Placental epithelial cell (primary cell): ENCODE measurements at places on chromosomes 2 and 18. TPM values are rescaled to one million over a fixed set of nuclear protein-coding genes. Genes with fewer than 3 reads are reported as not detected.

The EPHA4 gene
- total RNA-seq, result 11.0 and 20.6 TPM in 2 replicates

The TUBA4B gene
- total RNA-seq, result not detected in 2 replicates

The PLCD4 gene
- total RNA-seq, result not detected in 2 replicates

The IAH1 gene
- total RNA-seq, result 44.7 and 65.2 TPM in 2 replicates

The AGXT gene
- not detected in 2 replicates for total RNA-seq

The COBLL1 gene
- 28.7 and 56.4 TPM in 2 replicates for total RNA-seq

The ANKRD30BL gene
- not detected in 2 replicates for total RNA-seq

The CCDC150 gene
- total RNA-seq, result 4.3 and 4.8 TPM in 2 replicates

The PIEZO2 gene
- total RNA-seq, result under 0.01 and 0.22 TPM in 2 replicates

The BZW1 gene
- 358 and 599 TPM in 2 replicates for total RNA-seq

The UGT1A6 gene
- total RNA-seq, result 0.79 and 6.9 TPM in 2 replicates

The SLC40A1 gene
- 0.11 and 0.79 TPM in 2 replicates for total RNA-seq

The GALR1 gene
- total RNA-seq, result not detected in 2 replicates

The TYMS gene
- total RNA-seq, result 10.6 and 17.7 TPM in 2 replicates

The PRKAG3 gene
- not detected in 2 replicates for total RNA-seq

The MYOM1 gene
- total RNA-seq, result 0.98 and 1.6 TPM in 2 replicates

The SERPINB12 gene
- total RNA-seq, result not detected in 2 replicates

The PID1 gene
- 8.2 and 9.1 TPM in 2 replicates for total RNA-seq

The ARL4C gene
- total RNA-seq, result 7.5 and 11.8 TPM in 2 replicates

The CCDC148 gene
- total RNA-seq, result 0.11 TPM in 1 of 2 replicates, not detected in the other
